Cardiac fibroblast (primary cell): ENCODE measurements at places on chromosomes 3 and 15.

DNA sequence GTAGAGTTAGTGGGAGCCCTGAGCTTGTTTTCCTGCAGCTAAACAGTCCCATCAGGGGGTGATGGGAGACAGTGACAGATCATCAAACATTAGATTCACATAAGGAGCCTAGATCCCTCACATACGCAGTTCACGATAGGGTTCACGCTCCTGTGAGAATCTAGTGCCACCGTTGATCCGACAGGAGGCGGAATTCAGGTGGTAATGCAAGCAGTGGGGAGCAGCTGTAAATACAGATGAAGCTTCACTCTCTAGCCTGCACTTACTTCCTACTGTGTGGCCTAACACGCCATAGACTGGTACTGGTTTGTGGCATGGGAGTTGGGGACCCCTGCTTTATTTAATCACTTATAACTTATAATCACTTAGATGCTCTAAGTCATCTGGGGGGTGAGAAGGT, 179.1 kb downstream of the AKAP13 start:
- no peak for DNase-seq

DNA sequence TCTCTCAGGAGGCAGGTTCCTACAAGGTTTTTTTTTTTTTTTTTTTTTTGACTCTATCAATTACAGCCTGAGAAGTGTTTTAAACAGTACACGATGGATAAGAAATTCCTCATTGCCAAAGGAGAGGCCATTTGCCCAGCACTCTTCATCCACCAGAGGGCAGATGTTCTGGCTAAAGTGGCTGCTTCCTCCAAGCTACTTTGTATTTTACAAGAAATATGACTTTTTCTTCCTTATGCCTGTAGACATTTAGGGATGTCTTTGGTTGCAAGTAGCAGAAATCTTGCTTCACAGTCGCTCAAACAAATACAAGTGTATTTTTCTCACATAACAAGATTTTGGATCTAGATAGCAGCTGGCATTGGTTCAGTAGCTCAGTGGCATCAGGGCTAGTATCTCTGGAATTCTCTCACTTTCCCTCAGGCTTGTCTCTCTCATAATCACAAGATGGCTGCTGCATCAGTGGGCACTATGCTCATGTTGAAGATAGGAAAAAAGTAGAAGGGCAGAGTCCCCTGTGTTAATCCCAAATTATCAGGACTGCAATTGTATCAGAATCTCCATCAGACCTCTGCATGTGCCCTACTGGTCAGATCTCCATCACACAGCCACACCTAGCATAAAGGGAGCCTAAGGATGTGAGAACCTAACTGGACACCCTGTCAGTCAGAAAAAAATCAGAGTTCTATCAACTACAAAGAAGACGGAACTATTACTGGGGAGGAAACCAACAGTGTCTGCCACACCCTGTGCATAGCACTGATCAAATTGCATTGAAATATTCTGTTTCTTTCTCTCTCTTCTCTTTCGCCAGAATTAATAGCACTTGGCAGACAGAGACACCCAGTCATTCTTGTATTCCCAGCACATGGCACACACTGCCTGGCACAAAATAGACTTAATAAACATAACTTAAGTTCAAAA, 138.9 kb upstream of the COL8A1 start:
- DNase-seq: peak; percentile 82

DNA sequence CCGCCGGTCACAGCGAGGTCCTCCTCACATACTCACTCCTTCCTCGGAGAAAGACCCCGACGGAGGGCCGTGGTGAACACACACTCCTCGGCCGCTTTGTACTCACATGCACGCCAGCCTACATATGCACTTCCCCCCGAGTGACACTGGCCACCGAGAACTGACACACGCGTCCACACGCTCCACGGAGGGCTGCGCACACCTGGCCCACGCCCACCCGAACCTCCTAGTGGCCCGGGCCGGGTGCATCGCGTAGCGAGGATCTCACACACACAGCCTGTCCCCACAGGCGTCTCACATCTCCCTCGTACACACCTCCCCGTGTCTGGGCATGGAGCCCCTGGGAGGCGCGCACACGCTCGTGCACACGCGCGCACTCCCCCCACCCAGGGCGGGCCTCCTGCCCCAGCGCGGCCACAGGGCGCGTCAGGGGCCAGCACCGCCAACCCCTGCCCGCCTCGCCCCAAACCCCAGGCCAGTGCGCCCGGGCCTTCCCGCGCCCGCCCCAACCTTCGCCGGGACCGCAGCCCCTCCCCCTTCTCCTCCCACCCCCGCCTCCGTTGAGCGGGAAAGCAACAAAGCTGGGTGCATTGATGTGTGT, 411 bp upstream of the C3orf70 start:
- no peak for DNase-seq

GRCh38 chr3:9201266-9201665, 48.2 kb downstream of the SRGAP3 start:
- no peak for DNase-seq

DNA sequence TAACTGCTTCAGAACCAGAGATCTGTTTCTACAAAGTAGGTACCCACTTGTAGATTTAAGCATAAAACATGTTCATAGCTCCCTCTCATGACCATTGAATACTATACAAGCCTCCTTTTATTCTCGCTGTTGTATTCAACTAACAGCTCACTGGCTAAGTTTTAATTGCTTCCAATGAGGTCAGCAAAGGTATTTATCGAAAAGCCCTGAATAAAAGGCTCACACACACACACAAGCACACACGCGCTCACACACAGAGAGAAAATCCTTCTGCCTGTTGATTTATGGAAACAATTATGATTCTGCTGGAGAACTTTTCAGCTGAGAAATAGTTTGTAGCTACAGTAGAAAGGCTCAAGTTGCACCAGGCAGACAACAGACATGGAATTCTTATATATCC, at the start of gene FGF7:
TSS of gene FGF7 (plus strand) at position 222 of the 400 bp plus-strand sequence. CDS start 1,056 bp downstream, outside the sequence.
- peak; percentile 19 for DNase-seq

DNA sequence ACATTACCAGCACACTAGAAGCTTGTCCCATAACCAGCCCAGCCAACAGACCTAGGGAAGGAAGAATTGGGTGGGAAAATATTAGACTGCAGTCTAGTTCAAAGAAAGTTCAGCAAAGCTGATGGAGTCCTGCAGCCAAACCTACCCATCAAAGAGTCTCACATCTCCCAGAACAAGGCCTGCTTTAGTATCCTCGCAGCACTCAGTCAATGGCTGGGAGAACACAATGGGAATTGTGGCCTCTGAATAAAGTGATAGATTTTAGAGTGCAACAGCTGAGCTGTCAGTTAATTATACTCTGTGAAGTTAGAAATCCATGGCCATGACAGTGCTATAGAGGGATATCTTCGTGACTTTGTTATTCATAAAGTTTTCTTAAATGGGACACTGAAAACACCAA, 207.2 kb upstream of the NAALADL2 start:
- no peak for DNase-seq

DNA sequence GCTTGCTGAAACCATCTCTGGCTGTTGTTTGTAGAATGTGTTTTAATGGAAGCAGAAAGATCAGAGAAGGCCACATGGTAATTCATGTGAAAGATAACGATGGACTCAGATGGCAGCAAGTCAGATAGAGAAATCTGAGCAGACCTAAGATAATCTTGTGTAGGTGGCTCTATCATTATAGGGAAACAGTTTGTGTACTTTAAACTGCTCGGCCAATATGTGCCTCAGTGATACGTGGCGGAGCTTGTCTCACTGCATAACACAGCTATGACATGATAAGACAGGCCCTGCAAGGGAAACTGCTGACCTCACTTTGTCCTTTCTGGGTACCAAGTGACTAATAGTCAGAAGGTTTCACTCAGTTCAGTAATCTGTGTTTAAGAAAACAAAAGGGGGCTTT, 51.0 kb downstream of the MME start:
- DNase-seq: peak; percentile 71

GRCh38 chr3:69761896-69762767, 22.9 kb downstream of the MITF start:
- peak; percentile 83 for DNase-seq

DNA sequence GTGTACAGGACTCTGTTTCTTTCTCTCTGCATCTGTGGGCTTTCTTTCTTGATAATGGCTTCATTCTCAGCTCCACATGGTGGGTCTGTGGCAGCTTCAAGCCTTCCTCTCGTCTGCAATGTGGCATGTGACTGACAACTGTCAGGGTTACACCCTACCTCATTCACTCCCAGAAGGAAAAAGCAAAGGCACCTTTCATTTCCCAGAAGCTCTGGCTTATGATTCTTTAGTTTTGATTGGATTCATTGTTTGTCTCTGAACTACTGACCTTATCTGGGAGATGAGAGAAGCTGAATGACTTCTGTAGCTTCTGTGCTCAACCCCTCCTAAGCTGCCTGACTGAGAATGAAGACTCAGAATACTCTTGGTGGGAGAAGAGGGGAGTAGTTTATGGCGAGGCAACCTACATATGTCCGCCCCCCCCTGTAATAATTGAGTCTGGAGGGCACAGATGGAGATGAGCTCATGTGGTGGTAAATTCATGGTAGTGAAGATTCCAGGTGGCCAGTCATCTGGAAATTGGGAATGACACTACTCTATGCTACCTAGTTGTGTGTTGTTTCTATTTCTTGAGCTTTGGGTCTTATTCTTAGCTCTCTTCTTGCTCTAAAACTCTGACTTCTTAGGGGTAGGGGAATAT, 38.4 kb downstream of the KCNAB1 start:
- no peak for DNase-seq

DNA sequence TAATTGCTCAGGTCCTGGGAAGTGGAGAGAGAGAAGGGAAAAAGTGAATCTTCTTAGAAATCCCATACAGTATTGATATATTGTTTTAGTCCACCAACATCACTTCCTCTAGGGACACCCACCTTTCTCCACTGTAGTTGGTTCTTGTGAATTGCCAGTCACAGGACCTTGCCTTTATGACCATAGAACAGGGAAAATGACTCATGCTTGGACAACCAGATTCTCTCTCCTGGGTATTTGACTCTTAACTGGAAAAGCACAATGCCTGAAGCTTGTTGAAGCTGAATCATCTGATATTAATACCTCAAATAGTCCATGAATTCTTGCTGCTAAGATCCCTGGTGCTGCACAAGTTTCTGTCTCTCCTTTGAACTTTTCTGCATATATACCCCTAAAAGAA, 32.5 kb upstream of the DCLK3 start:
- DNase-seq: peak; percentile 71

GRCh38 chr15:69143756-69144436, 16.5 kb upstream of the GLCE start:
- DNase-seq: no peak

DNA sequence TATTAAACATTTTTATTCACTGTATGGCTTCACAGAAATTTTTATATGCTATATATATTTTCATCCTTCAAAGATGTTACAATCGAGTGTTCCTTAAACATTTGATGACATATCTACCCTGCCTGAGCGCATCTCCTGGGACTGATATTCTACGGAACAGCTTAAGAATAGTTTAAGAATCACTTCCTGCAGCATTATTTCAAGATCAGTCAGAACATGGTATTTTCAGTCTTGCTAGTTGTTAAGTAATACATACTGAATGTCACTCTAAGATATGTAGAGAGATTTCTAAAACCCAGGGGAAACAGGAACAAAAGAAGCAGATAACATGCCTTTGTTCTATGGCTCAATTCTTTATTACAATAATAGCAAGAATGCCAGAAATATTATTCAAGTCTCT, 8.7 kb downstream of the COL8A1 start:
- peak; percentile 58 for DNase-seq
